ENCODE measurements at places on chromosomes 13 and 19.
A peak's percentile ranks its signal among the peaks of the same experiment; 100 is the strongest.

GRCh38 chr19:17025991-17026658 is 485 bp downstream of the CPAMD8 start:
- DNase-seq, result no peak

- DNase-seq, result peak; percentile 78
Measured at GRCh38 chr19:7348587-7349230, at the start of gene ARHGEF18. Gene ARHGEF18 (plus strand): TSS chr19:7348937. CDS start chr19:7362891, 13,954 bp downstream.

DNA sequence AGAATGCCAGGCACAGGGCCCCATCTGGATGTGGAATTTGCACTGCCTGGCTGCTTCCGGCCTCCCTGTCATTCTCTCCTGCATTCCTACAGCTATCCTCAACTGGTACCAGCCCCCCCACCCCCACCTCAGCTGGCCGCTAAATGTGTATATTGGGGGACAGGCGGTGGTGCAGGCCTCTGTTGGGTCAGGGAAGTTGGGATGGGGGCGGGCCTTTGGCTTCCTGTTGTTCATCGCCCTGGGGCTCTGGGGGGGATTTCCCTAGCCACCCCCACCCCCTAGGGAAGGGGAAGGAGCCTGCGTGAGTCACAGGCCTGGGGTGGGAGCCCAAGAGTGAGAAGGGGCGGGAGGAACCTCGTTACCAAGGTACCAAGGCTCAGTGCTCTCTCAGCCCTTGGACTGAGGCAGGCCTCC is 10.6 kb downstream of the POU2F2 start:
- DNase-seq, result peak; percentile 83

DNA sequence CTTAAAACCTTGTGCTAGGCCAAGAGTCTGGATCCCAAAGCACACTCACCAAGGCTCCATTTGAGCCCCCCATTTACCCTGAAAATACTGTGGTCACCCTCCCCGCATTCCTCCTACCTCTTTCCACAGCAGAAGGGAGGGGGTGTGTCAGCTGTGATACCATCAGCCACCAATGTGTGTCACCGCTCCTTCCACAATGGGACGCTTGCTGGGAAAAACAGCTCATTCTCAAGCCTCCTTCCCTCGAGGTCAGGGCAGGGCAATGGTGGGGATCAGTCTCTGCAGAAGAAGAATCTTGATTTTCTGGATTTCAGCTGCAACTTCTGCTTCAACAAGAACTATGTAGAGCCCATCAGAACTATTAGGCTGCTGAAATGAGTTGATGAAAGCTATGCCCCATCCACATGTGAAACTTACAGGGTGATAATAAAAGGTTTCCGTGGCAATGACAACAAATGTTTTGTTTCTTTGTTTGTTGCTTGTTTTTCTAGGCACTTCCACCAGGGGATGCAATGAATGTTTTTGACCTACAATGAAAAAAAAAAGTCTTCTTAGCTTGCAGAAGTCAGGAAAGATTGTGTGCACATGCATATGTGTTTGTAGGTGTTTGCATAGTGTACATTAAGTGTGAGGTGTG is 26.4 kb upstream of the ZNF507 start:
- no peak for DNase-seq

GRCh38 chr13:27279506-27279905 is 8.9 kb downstream of the RASL11A start:
- no peak for DNase-seq

- no peak for DNase-seq
Measured at GRCh38 chr13:32284927-32285632, 30.1 kb downstream of the ZAR1L start.

- DNase-seq, result no peak
Measured at GRCh38 chr13:41597348-41598041, 140.1 kb downstream of the RGCC start.

- no peak for DNase-seq
Measured at GRCh38 chr19:7602935-7603497, 7.4 kb downstream of the CAMSAP3 start.

DNA sequence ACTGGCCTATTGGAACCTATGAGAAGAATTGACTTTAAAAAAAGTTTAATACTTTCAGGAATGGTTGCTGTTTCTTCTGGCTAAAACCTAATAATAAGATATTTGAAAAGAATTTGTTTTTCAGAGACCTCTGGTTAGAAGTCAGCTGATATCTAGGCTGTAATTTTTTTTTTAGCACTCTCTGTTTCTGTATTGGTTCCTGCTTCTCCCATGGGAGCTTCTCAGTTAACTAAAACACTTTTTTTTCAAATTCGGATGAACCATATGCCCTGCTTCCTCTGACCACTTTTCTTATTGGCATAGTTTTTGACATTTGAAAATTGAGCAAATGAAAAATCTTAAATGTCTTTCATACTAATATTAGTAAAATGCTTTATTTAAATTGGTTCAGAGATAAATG is 163.5 kb upstream of the SLC10A2 start:
- no peak for DNase-seq

GRCh38 chr19:50449236-50449899 is 16.7 kb downstream of the MYBPC2 start:
- DNase-seq, result no peak

- DNase-seq, result no peak
Measured at GRCh38 chr13:73521985-73522524, 463.2 kb downstream of the KLF5 start.

DNA sequence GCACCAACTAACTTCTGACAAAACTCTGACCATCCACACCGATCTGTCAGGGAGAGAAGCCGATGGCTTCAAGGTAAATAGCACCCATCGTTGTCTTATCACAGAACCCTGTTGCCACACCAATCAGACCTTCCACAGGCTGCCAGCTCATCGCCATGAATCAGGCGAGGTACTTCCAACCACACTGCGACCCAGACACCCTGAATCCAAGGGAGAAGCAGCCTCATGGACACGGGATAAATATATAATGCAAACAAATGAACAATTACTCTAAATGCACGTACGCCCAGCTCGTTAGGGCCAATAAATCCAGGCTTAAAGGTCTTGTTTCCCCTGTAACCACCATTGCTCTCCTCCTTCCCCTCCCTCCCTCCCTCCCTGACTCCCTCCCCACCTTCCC is 20.8 kb downstream of the RANBP3 start:
- no peak for DNase-seq

- no peak for DNase-seq
Measured at GRCh38 chr13:93356469-93356868, 129.9 kb downstream of the GPC6 start.

All from activated CD8-positive, alpha-beta memory T cell treated with anti-CD3 and anti-CD28 coated beads, Interleukin-2, amount 50 U/mL, for 48 hours (primary cell).